ENCODE measurements at places on chromosomes 11 and 22. TPM values are rescaled to one million over a fixed set of nuclear protein-coding genes. Genes with fewer than 3 reads are reported as not detected.

DNA sequence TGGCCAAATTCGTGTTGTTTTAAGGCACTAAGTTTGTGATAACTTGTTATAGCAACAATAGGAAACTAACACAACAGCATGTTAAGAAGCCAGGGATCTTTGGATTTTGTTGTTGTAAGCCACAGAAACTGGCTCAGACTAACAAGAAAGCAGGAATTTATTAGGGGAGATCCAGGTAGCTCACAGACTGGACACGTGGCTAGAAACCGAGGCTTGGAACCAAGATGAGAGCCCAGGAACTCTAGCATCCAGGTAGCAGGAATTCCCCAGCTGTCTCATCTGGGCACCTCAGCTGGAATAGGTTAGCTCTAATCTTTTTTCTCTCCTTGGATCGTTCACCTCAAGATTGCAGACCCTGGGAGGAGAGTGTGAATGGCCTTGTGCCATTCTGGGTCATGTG, 24.9 kb downstream of the POLA2 start:
- H3K36me3 ChIP-seq = no peaks in the 10 kb centered on the region
- H3K4me1 ChIP-seq = peaks cover 12% of the 10 kb centered on the region
- no peak for DNase-seq

- no peak for DNase-seq
- H3K4me1 ChIP-seq = no peaks in the 10 kb centered on the region
- H3K27me3 ChIP-seq = no peaks in the 10 kb centered on the region
- no peaks in the 10 kb centered on the region for H3K36me3 ChIP-seq
Measured at GRCh38 chr11:111427471-111427912, 48.4 kb upstream of the POU2AF1 start.

DNA sequence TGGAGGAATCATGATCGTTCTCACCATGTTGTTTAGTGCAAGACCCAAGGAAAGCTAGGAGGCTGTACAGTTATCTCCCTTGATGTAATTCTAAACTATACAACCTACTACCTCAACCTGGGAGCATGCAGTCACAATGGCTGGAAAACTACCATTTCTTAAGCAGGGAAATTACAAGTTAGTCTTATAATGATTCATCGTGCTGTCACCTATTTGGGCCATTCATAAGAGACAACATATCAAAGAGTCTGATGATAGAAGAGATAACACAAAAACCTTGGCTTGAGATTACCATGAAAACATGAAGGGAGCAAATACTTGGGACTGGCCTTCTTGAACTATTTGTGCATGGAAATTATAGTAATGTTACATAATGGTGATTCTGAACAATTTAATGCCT, 30.5 kb upstream of the BLID start:
- H3K36me3 ChIP-seq = no peaks in the 10 kb centered on the region
- H3K4me3 ChIP-seq = no peak overlapping the region
- H3K27ac ChIP-seq = no peak overlapping the region
- DNase-seq = no peak
- no peaks in the 10 kb centered on the region for H3K27me3 ChIP-seq
- H3K4me1 ChIP-seq = peaks cover 2% of the 10 kb centered on the region

- H3K27me3 ChIP-seq = no peaks in the 10 kb centered on the region
- peaks cover 3% of the 10 kb centered on the region for H3K4me1 ChIP-seq
- H3K36me3 ChIP-seq = no peaks in the 10 kb centered on the region
- H3K27ac ChIP-seq = no peak overlapping the region
- H3K4me3 ChIP-seq = no peak overlapping the region
Measured at GRCh38 chr11:46463701-46464421, 72.3 kb upstream of the CHRM4 start.

- no peak for DNase-seq
- H3K27ac ChIP-seq = no peak overlapping the region
- H3K4me3 ChIP-seq = no peak overlapping the region
- H3K36me3 ChIP-seq = no peaks in the 10 kb centered on the region
- H3K27me3 ChIP-seq = peaks cover 5% of the 10 kb centered on the region
Measured at GRCh38 chr11:10005955-10006525, 288.0 kb downstream of the SBF2 start.

Gene SCGB1C1
- total RNA-seq = not detected

Gene CD3D
- 0.47 TPM for total RNA-seq

Gene CREB3L1
- 5.2 TPM for total RNA-seq

- no peak overlapping the region for H3K4me3 ChIP-seq
- peak overlapping the region; percentile 54 for H3K27ac ChIP-seq
- H3K36me3 ChIP-seq = no peaks in the 10 kb centered on the region
- no peak for DNase-seq
- peaks cover 16% of the 10 kb centered on the region for H3K4me1 ChIP-seq
Measured at GRCh38 chr11:2675540-2675939, 24.3 kb downstream of the KCNQ1OT1 start.

Gene MMP12
- not detected for total RNA-seq

DNA sequence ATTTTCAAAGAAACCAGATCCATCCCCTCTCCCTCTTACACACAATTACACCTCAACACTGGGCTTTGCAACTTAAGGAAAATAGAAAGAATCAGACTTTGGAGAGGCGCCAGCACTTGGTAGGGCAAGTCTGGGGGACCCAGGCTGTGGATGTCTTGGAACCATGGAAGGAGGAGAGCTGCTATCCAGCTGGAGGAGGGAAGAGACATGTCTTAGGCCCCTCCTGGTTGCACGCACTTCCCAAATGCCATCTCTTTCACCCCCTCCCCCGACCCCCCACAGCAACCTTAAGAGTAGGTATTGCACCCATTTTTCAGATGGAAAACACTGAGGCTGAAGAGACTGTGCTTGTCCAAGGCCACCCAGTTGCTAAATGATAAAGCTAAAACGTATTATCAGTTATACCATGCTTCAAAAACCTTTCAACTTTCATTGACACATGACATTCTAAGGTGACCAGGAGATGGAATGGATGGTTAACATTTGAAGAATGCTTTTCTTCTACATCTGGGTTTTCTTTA, 3.9 kb downstream of the TIMP3 start:
- DNase-seq = no peak
- no peak overlapping the region for H3K27ac ChIP-seq

Gene BET1L
- 76.6 TPM for total RNA-seq

All from ovary (tissue), 10 donors.